ENCODE measurements at places on chromosomes 5 and 9.

DNA sequence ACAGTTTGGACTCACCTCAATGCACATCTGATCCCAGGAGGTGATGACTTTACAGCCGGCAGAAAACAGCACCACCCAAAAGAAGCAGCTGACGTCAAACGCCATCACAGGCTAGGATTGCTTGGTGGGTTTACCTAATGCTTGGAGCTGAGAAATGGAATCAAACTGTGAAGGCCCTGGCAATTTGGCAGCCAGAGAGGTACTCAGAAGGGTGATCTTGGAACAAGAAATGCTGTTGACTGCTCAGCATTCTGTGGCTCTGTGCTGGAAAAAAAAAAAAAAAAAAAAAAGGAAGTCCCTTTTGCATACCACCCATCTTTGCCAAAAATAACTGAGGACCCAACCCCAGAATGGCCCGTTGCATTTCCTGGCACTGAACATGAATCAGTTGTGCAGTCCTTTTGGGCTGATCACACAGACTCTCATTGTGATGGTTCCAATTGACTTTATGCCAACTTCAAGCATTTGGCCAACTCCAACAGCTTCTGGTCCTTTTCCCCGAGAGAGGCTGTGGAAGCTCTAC lies at the start of gene CD180:
TSS of gene CD180 (minus strand) at position 263 of the 523 bp plus-strand sequence. CDS start at position 105, 158 bp downstream.
- no peak for DNase-seq

DNA sequence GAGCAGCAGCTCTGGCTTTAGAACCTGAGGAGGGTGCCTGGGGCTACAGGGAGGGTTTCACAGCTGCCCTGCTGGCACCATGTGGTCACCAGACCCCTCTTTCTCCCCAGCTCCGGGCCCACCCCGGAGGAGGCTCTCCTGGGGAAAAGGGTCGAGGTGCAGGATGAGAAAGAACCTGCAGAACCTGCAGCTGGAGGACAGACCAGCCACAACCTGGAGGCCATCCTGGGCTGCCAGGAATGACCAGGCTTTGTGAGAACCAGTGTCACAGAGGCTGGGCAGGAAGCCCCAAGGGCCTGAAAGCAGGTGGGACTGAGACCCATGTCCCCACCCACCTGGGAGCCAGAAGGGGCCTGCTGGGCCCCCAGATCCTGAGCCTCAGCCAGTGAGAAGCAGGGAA lies 23.0 kb downstream of the SEMA4D start:
- DNase-seq, result no peak

- DNase-seq, result no peak
Observed at GRCh38 chr9:69181908-69182353, 7.9 kb downstream of the TJP2 start.

DNA sequence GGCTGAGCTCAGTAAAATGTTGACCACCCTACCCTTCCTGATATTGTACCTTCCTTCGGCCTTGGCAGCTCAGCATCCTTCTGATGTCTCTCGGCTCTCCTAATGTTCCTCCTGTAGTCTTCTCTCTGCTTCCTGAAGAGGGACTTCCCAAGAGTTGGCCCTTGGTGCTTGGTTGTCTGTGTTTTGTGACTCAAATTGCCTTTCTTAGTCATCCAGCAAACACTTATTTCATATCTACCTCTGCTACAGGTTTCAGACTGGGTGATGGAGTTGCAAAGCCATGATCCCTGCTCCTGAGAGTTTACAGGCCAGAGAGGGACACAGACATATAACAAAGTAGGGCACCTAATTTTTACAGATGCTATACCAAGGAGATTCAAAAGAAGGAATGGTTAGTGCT lies 70.1 kb downstream of the SV2C start:
- no peak for DNase-seq

DNA sequence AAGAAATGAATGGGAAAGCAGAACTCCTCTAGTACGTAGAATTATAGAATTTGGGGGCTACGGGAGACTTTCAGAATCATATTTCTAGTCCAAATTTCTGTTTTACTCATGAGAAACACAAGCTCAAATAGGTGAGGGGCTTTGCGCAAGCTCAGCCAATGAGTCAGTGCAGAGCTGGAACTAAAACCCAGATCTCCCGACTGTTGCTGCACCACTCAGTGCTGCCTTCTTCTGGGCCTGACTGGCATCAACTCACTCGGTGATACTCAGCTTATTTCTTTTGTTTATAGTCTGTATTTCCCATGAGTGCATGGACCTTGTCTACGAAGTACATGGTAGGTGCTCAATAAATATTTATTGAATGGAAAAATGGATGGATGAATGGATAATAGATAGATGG lies 280.2 kb downstream of the CDK5RAP2 start:
- no peak for DNase-seq

DNA sequence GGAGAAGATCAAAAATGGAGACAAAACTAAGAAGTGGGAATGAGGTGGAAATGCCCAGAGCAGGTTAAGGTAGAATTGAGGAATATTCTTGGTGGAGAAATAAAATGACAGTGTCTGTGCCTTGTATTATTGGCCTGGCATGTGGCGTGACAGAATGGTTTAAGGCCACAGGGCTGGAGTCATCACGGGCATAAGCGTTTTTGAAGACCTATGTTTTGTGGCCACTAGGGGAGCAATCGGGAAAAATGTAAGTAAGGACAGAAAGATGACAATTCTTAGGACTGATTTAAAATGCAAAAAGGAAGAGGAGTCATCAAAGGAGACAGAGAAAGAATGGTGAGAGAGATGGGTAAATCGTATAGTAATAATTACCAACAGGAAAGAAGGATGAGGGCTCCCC lies 72.2 kb upstream of the EPB41L4A start:
- DNase-seq, result peak; percentile 3

DNA sequence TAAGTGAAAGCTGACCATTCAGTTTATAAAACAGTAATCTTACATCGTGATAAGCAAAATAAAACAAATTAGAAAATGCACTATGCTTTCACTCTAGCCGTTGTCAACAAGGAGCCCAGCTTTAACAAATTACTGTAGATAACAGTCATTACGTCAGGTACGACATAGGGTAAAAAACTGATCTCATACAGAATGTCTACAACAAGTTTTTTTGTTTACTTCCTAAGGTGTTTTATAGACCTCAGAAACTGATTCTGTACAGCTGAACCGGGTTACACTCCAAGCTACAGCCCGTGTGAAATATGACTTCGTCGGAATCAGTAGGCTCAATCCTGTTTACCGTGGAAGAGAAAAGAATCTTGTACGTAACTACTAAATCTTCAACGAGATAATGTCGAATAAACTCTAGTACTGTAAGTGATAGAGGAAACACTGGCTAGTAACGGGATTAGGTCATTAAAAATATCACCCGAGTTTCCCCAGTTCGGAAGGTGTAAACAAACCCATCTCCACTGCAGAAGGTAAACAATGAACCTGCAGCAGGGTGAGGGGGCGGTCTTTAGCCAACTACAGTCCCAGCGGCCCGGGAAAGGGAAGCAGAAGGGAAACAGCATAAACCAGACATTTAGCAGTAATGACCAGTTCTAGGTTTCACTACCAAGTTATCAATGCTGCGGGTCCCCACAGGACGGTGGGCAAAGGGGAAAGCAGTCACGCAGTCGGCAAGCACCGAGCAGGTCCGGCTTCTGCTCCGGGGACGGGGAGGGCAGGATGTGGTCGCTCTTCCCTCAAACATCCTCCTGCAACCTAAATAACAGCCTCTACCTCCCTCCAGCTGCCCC lies 1.1 kb downstream of the RICTOR start:
- DNase-seq, result peak; percentile 53

GRCh38 chr5:109418712-109419352 lies 9.1 kb upstream of the PJA2 start:
- DNase-seq, result no peak

- DNase-seq, result no peak
Observed at GRCh38 chr5:175452166-175452565, 8.2 kb upstream of the DRD1 start.

- no peak for DNase-seq
Observed at GRCh38 chr5:54491326-54491725, 26.2 kb upstream of the SNX18 start.

- DNase-seq, result no peak
Observed at GRCh38 chr9:93486268-93486667, 32.9 kb upstream of the FAM120AOS start.

- no peak for DNase-seq
Observed at GRCh38 chr9:133344979-133345378, 3.0 kb downstream of the MED22 start.

DNA sequence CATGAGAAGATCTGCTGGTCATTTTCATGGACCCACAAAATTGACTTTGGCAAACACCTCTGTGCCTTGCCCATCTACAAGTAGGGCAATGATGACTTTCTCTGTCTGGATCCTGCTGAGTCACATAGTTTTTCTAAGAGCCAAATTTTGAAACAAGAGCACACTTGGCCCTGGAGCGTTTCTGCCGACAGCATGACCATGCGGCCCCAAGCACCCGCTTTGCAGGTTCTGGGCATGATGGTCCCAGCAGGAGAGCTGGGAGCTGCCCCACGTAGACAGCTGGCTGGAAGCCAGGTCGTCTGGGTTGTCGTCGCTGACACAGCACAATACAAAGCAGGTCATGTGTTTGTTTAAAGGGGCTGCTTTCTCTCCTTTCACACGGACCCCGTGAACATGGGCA lies 159.8 kb downstream of the SYK start:
- peak; percentile 78 for DNase-seq

GRCh38 chr5:181086026-181086883 lies 44.7 kb downstream of the OR2V1 start:
- DNase-seq, result no peak

DNA sequence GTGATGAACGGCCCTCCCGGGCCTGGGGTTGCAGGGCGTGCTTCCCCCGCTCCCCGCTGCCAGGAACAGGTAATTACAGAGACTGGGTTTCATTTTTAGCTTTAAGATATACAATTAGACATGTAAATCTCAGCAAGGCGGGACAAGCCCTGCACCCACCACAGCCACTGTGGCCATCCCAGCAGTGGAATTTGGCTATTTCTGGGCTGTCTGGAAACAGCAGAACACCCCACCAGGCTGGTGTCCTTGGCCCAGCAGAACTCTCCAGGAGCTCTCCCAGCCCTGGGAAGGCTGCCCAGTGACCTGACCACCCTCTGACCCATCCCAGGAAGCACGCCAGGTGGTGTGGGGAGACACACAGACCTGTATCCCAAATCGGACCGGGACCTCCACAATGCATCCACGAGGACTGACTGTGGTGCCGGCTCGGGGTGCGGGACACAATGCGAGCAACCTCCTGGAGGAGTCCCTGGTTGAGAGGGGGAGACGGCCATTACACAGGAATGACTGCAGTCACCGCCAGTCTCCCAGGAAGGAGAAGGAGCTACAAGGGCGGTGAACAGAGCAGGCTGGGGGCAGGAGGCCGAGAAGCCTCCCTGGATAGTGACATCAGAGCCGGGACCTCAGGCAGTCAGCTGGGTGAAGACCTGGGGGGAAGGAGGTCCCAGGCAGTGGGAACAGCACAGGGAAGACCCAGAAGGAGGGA lies 17.3 kb downstream of the EEIG1 start:
- DNase-seq, result no peak

DNA sequence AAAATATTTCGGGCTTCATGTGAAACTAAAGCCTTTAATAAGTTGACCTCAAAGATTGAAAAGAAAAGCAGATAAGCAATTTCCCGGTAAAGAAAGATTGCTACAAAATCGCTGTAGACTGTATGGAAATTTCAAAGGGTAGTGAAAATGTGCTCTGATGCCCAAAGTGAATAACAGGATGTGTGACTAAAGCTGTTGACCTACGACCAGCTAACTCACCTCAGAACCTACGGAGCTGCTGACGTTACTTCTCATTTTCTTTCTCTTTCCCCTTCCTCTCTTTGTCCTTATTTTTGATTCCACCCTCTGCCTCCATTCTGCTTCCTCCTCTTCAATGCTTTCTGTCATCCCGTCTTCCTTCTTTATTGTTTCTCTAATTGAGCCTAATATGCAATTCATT lies 103.2 kb downstream of the PDE4D start:
- no peak for DNase-seq

- peak; percentile 66 for DNase-seq
Observed at GRCh38 chr5:43603344-43604217, 601 bp downstream of the NNT start.

DNA sequence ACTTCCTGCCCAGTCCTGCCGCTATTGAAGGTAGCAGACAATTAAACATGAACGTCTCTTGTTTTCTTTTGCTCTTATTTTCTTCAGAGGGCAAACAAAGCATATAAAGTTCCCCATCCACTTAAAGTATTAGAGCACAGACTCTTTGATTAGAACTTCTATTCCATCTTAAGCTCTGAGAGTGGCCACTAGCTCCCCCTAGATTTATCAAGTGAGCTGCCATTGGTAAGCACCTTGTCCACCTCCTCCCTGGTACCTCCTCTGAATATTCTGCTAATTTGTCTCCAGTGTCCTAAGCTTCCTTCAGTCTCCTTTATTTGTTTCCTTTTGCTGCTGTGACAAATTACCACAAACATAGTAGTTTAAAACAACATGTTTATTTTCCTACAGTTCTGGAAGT lies 264.3 kb upstream of the KCNN2 start:
- DNase-seq, result no peak

DNA sequence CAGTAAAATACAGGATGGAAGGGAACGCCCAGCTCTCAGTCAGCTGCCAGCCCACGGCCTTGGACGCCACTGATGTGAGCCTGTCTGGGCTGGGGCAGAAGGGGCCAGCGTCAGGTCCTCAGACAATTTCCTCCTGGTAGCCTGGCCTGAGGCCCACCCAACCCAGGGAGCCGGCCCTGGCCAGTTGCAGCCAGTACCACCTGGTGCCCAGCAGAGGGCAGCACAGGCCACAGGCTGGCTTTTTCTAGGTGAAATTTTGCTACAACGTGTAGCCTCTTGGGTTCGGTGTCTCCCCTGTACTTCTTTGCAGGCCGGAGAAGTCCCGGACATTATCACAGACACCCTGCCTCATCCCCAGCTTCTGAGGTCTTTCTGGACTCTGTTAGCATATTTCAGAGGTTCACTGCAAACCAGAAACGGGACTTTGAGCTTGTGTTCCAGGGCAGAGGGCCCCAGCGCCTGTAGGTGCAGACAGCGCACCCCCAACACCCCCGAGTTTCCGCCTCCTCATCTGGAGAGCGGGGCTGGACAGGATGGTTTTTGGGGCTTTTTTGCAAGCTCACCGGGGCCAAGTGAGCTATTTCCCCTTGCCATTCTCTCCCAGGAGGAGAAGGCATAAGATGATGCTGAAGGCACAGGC lies 45.9 kb upstream of the KCNMB1 start:
- DNase-seq, result peak; percentile 33

GRCh38 chr5:127558273-127558672 lies 40.8 kb downstream of the PRRC1 start:
- DNase-seq, result no peak

Measured in fibroblast of skin of back (primary cell).